ENCODE measurements at places on chromosomes 4 and X.

- DNase-seq = no peak
These were observed 115.7 kb upstream of the GATB start for GRCh38 chr4:151876381-151876988.

GRCh38 chr4:1179976-1180375 lies 7.6 kb upstream of the SPON2 start:
- no peak for DNase-seq

- DNase-seq = no peak
These were observed 29.4 kb downstream of the SASH3 start for GRCh38 chrX:129808829-129809796.

GRCh38 chr4:4838936-4839810 lies 20.3 kb upstream of the MSX1 start:
- DNase-seq = no peak

DNA sequence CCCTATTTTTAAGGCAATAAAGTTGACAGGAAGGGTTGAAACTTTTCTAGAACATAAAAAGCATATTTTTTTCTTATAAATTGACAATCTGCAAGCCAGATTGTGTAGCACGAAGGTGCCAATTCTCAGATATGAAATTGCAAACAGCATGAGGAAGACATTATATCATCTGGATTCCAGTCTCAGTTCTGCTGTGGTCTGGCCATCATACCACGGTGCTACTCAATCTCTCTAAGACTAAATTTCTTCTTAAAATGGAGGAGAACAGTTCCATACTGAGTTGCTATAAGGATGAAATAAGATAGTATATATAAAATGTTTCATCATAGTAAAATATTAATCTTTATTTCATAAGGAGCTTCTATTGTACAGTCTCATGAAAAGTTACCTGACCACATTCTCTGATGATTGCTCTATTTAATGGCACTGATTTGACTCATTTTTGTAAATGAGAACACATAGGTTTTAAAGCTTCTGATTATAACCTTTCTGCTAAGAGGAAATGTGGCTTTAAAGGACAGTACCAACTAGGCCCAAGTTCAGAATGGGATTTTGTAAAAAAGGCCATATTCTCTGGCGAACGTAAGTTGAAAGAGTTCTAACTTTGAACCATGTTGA lies 127.9 kb downstream of the SHROOM3 start:
- no peak for DNase-seq

Data from BJ (cell line).